Aorta (tissue), 5 donors: ENCODE measurements at places on chromosomes 3 and 15.
A peak's percentile ranks its signal among the peaks of the same experiment; 100 is the strongest.

DNA sequence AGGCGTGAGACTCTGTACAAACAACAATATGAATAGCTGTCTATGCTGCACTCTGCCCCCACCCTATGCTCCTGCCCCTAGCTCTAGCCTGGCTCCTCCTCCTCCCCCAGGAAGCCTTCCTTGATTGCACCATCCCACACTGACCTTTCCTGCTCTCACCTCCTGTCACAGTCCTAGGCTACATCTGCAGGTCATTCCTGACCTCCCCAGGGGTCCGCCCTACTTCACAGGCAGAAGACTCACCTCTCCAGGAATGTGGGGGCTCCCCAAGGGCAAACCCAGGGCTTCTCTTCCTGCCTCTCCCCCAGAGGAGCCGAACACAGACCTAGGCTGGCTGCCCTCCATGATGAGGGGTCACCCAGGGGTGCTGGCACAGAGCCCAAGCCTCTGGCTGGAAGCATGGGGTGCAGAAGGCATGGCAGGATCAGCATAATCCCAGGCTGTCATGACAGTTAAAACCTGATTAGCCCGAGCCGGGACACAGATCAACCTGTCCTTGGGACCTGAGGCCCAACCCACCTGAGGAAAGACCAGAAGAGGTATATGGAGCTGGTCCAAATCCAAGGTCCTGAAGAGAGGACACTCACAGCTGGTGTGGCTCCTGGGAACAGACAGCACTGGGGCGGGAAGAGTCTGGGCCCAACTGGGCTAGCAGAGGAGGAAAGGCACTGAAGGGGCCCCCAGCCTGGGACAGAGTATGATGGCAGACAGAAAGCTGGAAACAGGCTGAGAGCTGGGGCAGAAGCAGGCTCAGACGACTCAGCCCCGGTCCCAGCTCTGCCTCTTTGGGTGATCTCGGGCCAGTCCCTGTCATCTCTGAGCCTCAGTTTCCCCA, 5.9 kb downstream of the SEMA7A start:
- no peak for DNase-seq

DNA sequence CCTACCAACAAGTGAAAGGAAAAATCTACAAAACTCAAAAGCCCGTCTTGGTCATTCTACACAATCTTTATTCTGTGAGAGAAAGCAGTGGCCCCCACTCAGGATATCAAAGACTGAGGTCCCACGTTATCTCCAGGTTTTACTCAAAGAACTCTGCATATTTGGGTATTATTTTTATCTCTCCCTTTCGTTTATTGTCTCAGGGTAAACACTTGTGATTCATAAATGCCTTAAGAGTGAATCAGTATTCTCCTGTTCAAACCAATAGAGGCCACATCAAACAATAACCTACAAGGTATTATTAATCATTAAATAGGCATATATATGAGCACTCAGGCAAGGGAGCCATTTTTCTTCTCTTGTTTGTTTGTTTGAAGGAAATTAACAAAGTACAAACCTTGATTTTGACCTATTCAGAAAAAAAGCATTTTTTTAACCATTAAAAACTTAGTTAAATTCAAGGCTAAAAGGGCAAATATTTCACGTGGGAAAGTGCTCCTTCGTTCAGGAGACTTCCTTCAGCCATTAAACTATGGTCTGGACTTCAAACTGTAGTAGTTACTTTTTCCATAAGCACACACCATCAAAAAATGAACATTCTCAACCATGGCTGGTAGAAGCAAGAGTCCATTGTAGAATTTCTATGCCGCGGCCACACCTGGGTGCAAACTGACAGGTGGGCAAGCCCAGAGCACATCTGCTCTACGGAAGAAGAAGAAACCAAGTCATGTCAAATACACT, 13.9 kb upstream of the HES1 start:
- no peak for DNase-seq

- DNase-seq: no peak
Measured at GRCh38 chr3:25259871-25260270, 168.2 kb upstream of the RARB start.

DNA sequence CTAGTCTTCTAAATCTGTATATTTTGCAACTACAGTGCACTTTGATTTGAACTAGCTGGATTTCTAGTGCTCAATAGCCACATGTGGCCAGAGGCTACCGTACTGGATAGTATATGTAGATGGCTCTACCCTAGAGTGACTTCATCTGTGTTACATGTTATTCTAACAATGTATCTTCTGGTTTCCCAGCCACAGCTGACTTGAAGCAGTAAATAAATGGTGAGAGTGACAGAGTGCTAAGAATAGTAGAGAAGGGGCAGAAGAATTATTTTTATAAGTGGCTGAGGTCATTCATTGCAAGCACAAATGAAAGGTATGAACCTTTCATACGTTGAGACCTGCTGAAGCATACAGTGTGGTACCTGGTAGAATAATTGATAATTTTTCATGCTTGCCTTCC, 30.9 kb downstream of the KAT2B start:
- DNase-seq: no peak

DNA sequence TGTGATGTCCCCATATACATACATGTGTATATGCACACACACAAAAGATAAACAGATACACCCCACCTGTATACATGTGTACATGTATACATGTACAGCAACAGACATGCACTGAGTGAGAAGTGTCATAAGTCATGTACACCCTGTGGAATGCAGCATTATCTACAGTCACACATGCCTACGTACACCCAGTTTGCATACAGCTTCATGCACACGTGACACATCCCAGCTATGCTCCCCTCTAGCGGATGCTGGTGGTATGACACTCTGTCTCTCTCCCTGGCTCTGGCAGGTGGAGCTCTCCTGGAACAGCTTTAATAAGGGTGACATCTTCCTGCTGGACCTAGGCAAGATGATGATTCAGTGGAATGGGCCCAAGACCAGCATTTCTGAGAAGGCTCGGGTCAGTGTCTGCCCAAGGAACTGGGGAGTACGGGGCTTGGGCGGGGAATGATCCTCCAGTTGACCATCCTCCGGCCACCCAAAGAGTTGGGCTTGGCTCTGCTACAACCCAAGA, 6.3 kb downstream of the VILL start:
- DNase-seq: peak; percentile 86

GRCh38 chr3:39415983-39416382, 9.5 kb downstream of the RPSA start:
- DNase-seq: no peak

- DNase-seq: no peak
Measured at GRCh38 chr3:123395235-123395634, 53.7 kb downstream of the ADCY5 start.

DNA sequence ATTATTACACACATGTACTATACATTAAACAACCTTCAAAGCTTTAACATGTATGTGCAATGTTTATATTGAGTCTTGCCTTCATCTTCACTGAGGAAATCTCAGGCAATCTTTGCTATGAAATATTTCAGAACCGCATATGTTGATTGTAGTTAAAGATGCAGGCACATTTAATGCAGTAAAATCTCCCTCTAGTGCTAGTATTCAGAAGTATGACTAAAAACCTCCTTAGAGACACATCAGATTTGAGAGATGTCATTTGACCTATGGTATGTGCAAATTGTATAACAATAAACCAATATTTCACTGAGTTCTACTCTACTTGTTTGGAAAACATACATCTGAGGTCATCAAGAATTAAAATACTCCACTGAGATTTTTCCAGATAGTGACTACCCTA, 123.8 kb upstream of the C15orf61 start:
- DNase-seq: no peak

DNA sequence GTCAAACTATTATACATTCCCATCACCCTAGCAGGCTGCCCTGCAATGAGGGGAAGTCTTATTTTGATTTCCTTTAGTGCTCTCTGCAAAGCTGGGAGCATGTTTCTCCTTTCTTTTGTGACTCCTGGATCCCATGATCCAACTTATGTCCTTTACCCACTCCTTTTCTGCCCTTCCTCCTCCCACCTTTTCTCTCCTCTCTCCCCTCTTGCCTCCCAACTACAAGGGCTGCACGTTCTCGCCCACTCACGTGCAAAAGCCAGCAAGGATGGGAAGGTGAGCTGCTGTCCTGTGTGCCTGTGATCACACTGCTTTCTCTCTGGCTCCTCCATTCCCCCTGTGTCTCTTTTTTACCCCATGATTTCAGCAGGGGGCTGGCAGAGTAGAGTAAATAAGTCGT, 6.1 kb downstream of the VIPR1 start:
- no peak for DNase-seq

GRCh38 chr3:113266738-113267137, 55.4 kb downstream of the BOC start:
- no peak for DNase-seq

DNA sequence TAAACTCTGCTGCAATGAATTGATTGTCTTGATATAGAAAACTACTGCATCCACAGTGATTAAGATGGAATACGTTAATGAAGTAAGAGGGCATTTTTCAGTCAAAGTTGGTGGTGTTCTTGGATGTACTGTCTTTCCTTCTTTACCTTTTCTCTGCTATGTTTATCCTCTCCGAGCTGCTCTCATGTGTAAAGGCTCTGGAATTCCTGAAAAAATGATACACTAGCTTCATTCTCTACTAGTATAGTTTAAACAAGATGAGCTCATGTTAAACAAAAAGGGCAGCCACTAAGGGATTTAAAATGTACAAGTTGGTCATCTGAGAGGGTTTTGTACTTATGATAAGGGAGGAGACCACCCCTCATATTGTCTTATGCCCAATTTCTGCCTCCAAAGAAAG, 504.6 kb upstream of the NECTIN3 start:
- no peak for DNase-seq

GRCh38 chr3:153688301-153689120, 432.7 kb upstream of the ARHGEF26 start:
- DNase-seq: no peak

GRCh38 chr15:28017423-28017924, 81.6 kb downstream of the OCA2 start:
- DNase-seq: peak; percentile 61

DNA sequence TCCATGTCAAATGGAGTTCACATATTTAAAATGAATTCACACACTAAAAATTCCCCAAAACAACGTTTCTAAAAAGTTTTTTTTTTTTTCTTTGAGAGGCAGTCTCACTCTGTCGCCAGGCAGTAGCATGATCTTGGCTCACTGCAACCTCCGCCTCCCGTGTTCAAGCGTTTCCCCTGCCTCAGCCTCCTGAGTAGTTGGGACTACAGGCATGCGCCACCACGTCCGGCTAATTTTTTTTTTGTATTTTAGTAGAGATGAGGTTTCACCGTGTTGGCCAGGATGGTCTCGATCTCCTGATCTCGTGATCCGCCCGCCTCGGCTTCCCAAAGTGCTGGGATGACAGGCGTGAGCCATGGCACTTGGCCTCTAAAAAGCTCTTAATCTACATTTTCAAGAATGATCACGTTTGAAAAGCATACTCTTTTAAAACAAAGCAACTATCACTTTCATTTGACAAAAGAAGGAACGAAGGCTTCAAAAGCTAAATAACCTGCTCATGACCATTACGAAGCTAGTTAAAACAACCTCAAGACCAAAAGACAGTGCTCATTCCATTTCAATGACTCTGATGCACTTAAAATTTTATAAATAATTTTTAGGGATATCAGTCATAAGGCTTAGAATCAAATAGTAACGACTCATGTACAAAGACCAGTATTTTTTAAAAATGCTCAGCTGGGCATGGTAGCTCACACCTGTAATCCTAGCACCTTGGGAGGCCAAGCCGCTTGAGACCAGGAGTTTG, 5.5 kb downstream of the UBE3A start:
- DNase-seq: no peak

- no peak for DNase-seq
Measured at GRCh38 chr3:26624209-26624765, 1.7 kb downstream of the LRRC3B start.

DNA sequence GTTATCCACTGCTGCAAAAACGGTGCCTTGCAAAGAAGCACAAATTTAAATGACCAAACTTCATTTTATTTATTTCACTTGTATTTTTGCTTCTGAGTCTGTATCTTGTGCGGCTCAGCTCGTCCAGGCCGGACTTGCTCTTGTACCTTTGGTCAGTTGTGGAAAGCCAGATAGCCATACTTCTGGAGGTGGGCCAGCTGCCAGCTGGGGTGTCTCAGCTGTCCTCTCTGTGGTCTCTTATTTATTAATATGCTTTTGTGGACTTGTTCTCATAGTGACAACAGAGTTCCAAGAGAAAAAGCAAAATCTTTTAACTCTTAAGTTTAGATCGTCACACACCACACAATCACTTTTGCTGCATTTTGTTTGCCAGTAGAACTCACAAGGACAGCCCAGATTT, 87.7 kb downstream of the IL1RAP start:
- peak; percentile 53 for DNase-seq

GRCh38 chr3:10377148-10377725, 56.3 kb upstream of the SEC13 start:
- no peak for DNase-seq

DNA sequence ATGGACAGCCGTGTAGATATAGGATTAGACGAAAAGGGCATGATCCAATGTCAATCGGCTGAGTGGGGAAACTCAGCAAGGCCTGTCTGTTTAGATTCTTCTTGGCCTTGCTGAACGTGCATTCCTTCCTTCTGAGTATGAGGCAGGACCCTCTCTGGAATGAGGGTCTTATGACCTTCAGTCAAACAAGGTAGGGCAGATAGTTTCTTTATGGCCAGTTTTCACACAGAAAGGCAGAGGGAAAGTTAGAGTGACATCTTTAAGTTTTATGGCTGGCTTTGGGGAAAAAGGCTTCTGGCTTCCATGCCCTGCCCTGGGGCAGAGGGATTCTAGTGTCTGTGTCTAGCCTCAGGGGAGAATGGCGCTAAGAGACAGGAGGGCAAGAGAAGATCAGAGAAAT, 29.7 kb downstream of the ARNT2 start:
- no peak for DNase-seq

- no peak for DNase-seq
Measured at GRCh38 chr3:12536423-12536822, 8.9 kb downstream of the MKRN2OS start.

- DNase-seq: no peak
Measured at GRCh38 chr3:124486324-124486723, 243.9 kb upstream of the UMPS start.

DNA sequence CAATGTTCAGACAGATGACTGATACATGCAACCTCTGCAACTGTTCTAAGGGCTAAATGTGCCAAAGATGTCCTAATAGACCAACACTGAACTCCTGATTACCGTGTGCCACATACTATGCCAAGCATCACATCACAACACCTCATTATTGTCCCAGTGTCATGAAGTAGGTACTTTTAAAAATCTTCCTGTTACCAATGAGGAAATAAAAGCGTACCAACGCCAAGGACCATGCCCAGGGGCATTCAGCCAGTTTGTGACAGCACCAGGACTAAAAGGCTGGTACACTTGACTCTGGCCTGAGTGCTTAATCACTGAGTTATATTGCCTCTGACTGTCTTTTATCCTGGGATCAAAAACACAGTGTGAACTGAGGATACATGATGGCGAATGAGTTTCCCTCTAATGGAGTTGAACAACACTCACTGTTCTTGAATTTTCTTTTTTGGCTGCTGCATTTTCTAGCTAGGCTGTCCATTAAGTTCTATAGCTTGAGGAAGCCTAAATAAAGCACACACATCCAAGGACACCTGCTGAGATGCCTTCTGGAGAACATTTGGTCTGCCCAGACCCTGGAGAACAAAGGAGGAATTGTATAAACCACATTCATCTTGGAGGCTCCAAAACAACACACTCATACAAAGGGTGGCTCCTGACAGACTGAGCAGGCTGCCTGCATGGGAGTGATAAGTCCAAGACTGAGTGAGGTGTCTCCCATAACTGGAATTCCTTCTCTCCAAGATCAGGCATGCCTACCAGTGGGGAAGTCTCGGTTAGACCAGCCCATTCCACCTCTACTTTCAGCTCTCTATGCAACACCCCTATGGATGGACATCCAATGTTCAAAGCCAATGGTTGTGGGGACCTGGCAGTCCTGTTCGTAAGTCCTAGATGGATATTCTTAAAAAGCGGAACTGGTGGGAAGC, 126.7 kb upstream of the PRICKLE2 start:
- no peak for DNase-seq
